ENCODE measurements at places on chromosomes 4 and X. TPM values are rescaled to one million over a fixed set of nuclear protein-coding genes. Genes with fewer than 3 reads are reported as not detected.

GRCh38 chrX:39835776-39836175, 262.0 kb downstream of the BCOR start:
- no peak for DNase-seq

DNA sequence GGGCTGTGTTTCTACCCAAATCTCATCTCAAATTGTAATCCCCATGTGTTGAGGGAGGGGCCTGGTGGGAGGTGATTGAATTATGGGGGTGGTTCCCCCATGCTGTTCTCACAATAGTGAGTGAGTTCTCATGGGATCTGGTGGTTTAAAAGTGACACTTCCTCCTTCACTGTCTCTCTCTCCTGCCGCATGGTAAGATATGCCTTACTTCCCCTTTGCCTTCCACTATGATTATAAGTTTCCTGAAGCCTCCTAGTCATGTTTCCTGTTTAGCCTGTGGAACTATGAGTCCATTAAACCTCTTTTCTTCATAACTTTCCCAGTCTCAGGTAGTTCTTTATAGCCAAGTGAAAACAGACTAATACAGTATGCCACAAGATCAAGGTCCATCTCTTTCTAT, 70.0 kb upstream of the MSX1 start:
- DNase-seq, result no peak

- DNase-seq, result no peak
Observed at GRCh38 chrX:136354201-136354600, 53.4 kb downstream of the ADGRG4 start.

The TRIM2 gene
- total RNA-seq, result 0.16 TPM

- DNase-seq, result no peak
Observed at GRCh38 chrX:37785569-37785968, 5.7 kb downstream of the CYBB start.

The MAGEB17 gene
- total RNA-seq, result not detected

The TMSB15B gene
- 8.6 TPM for total RNA-seq

- no peak for DNase-seq
Observed at GRCh38 chr4:183872531-183872930, 32.6 kb upstream of the STOX2 start.

GRCh38 chrX:65688403-65688871, 21.0 kb downstream of the MSN start:
- DNase-seq, result no peak

GRCh38 chr4:78410676-78411075, 140.9 kb upstream of the ANXA3 start:
- no peak for DNase-seq

The CNGA2 gene
- not detected for total RNA-seq

DNA sequence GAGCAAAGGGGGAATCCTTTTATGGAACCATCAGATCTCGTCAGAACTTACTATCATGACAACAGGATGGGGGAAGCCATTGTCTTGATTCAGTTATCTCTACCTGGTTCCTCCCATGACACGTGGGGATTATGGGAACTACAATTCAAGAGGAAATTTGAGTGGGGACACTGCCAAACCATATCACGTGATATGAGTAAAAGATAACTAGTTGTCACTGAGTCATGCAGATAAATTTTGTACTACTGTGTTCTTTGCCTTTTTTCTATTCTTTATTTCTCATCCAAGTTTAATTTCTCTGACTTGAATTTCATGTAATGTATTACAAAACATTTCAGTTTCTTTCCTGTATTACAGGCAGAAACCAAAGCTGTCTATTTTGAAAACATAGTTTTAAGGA, 383.2 kb downstream of the EPHA5 start:
- DNase-seq, result no peak

The SUPT20HL1 gene
- 0.07 TPM for total RNA-seq

The IQCM gene
- total RNA-seq, result not detected

The RASSF6 gene
- not detected for total RNA-seq

DNA sequence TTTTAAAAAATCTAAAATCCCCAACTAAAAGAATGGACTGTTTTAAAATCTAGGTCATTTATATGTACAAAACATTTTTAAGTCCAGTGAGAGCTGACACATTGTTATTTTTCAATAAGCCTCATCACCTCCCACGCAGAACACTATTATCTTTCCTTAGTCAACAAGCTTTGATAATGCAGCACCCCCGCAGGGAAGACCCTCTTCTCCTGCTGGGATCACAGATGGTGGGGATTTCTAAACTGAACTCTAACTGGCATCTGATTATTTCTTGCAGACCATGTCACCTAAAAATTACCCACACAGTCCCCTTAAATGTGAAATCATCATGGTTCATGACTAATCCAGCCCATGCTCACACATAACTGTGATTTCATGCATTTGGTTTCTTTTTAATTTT, 11.6 kb downstream of the SYTL4 start:
- no peak for DNase-seq

The DNAAF6 gene
- total RNA-seq, result not detected

GRCh38 chr4:67776746-67777145, 22.6 kb upstream of the GNRHR start:
- no peak for DNase-seq

The GABRQ gene
- not detected for total RNA-seq
